ENCODE measurements at places on chromosomes 4 and X.

DNA sequence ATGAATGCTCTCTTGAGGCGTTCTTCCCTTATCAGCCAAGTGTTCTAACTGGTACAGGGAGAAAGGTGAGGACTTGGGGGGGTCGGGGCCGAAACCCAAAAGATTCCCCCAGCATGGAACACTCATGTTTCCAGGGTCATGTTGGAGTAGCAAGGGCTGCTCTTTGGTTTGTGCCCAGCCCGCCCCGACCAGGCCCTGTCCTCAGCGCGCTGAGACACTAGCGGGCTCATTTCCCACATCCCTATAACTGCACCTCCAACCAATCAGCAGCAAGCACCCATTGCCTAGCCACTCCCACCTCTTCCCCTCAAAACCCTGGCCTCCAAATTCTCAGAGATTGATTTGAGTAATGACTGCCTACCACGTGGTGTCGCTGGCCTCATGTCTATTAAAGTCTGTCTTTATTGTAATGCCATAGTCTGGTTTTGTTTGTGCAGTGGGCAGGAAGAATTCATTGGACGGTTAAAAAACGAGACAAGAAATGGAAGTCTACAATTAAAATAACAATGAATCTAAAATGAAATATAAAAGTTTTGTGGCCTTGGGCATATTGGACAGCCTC, 1928.4 kb downstream of the STIM2 start:
- no peak for DNase-seq

GRCh38 chr4:158599150-158599549, 72.5 kb downstream of the C4orf46 start:
- DNase-seq, result no peak

GRCh38 chrX:138858438-138858837, 146.9 kb upstream of the FGF13 start:
- no peak for DNase-seq

DNA sequence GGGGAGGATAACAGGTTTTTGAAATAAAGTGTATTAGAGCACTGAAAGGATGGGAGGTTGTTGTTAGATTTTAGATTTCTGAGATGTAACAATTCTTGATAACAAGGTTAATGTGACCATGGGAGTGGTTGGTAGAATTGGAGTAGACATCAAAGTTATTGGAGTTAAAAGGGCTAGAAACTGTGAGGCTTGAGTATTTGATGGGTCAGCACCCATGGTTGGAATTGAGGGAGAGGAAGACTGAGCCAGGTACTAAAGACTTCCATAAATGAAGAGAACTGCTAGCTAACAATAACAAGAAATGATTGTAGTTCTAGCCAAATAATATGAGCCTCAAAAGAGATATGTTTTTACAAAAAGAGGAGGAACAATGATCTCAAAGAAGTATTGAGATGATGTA, 98.8 kb downstream of the HEPH start:
- DNase-seq, result no peak

DNA sequence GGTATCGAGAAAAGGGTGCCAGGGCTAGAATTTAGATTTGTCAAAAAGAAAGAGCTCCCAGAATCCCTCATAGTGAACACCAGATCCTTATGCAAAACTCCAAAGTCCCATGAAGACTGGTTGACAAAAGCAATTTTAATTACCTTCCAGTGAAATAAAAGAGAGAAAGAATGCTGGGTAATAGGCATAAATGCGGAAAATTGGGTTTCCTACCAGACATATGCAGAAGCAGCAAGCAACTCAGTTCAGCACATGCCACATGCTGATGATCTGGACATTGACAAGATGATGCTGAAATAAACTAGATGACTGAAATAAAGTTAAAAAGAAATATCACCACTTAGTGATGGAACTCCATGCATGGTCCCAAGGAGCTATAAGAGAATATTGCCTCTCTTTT, 83.9 kb downstream of the KCNIP4 start:
- DNase-seq, result no peak

DNA sequence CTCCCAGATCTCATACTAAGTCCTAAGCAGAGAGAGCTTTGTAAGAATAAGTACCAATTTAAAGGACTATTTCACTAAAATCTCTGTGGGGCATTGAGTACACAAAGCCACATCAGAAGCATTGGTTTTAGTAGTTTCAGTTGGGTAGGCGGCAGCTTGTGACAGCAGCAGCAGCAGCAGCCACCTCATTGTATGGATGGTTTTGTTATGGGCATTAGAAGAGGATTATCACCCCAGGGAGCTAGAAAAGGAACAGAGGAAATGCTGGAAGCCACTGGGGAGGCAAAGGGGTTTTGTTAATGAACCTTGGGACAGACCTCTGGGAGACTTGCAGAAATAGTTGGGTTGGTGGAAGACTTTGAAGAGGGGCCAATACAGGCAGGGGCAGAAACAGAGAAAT, 93.9 kb upstream of the FRMPD3 start:
- DNase-seq, result no peak

GRCh38 chr4:183631577-183632198, 27.3 kb downstream of the RWDD4 start:
- DNase-seq, result no peak

GRCh38 chr4:76984788-76985211, 35.2 kb downstream of the SEPTIN11 start:
- DNase-seq, result no peak

GRCh38 chr4:69861756-69862155, 1.8 kb upstream of the SULT1E1 start:
- no peak for DNase-seq

GRCh38 chrX:116267511-116268040, 97.0 kb downstream of the AGTR2 start:
- no peak for DNase-seq

- no peak for DNase-seq
These were observed 61.4 kb upstream of the ZCCHC13 start for GRCh38 chrX:74242484-74243138.

DNA sequence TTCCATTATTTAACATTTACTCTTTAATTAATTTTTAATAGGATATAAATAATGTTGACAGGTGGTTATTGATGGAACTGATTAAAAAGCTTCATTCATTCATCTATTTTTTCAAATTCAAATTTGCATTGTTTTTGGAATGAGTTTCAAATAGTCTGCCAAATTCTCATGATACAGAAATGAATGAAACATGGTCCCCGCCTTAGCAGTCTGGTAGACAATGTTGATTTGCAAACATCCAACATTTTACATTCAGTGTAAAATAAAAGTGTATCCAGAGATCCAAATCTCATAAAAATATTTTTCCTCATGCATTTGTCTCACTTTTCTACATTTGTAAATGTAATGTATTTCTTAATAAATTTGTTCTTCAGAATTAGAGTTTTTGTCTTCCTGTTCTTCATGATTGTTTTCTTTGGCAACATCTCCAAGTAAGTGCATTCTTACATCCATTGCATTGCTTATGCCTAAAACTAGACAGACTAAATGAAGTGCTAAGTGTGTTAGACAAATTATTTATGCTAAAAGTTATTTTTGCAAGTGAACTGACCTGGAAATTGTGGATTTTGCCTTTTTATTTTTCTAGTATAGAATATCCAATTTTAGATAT, 142.3 kb downstream of the PCDH18 start:
- DNase-seq, result no peak

DNA sequence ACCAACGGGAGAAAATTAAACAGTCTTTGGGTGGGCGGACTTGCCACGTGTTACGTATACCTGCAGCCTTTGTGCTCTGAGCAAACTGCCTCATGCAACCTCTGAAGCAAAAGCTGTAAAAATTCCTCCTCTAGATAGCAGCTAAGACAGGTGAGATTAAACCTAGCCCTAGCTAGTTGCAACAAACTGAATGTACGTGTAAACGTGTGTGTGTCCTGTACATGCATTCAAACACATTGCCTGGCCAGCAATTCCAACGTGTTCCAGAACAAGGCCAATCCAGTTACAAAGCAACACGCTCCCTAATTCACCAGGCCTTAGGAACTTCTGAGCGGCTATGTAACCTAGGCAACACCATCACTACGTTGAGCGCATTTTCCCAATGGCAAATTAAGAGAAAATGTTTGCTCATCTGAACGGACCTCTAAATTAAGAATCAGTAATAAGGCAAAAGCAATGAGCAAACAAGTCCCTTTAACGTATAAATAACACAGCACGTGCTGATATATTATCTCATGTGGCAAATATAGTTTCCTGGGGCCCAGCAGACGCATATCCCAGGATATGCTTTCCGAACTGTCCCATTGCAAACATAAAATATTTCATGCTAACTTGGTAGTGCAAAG, 792 bp downstream of the PPID start:
- DNase-seq, result no peak

DNA sequence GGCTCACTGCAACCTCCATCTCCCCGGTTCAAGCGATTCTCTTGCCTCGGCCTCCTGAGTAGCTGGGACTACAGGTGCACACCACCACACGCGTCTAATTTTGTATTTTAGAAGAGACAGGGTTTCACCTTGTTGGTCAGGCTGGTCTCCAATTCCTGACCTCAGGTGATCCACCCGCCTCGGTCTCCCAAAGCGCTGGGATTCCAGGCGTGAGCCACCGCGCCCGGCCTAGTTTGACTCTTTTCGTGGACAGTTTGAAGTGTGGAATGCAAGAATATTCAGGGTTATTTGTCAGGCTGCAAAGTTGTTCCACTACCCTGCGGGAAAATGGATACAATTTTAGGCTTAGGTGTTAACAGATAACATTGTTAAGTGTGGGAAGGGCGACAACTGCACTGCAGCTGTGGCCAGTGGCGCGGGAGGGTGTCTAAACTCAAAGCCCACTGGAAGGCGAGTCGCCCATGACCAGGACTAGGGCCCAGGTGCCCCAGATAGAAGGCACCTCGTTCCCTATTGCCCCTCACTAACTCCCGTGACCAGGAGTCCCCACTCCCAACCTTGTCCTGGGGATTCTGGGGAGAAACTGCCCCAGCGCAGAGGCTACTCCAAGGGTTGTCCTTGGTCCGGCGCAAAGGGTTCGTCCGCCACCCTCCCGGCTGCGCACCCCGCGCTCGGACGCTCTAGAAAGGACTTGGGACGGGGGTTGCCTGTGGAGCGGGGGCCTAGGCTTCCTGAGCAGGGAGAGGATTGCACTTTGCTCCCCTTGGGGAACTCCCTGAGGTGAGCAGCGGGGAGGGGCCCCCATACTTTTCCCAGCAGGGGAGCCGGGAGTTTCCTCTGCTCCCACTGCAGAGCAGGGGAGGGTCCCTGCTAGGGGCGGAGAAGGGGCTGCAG, 1.1 kb upstream of the CD99 start:
- no peak for DNase-seq

All from memory B cell (primary cell).